ENCODE measurements at places on chromosomes 12 and 14.

DNA sequence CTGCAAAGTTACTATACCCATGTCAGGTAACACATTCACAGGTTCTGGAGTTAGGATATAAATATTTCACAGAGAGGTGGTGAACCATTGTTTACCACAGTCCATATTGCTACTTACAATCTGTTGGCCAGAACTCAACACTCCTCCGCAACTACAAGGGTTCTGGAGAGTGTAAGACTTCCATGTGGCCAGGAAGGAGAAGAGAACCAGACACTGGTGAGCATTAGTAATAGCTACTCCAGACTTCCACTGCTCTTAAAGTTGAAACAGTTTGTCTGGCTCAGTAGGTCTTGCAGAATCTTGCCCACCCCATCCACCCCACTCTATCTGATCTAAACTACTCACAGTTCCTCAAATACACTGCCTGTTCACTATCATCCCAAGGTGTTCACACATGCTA lies 369.6 kb downstream of the DUSP6 start:
- DNase-seq = no peak

GRCh38 chr12:71787580-71787979 lies 32.9 kb downstream of the RAB21 start:
- DNase-seq = no peak

DNA sequence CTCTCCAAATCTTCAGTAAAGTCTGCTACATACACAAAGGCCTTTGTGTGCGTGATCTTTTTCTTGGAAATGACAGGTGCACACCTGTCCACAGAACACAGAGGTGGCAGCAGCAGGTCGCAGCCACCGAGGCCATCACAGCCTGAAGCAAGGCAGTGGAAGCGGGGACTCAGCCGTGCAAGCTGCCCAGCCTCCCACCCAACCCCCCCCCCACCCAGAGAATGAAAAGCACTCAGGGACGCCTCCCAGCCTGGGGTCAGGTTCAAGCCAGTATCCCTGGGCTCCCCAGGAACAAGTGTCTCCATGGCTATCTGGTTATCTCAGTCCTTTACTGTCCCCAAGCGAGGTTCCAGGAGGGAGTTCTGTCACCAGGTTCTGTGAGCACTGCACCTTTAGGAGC lies 31.2 kb upstream of the TSPAN9 start:
- DNase-seq = no peak

DNA sequence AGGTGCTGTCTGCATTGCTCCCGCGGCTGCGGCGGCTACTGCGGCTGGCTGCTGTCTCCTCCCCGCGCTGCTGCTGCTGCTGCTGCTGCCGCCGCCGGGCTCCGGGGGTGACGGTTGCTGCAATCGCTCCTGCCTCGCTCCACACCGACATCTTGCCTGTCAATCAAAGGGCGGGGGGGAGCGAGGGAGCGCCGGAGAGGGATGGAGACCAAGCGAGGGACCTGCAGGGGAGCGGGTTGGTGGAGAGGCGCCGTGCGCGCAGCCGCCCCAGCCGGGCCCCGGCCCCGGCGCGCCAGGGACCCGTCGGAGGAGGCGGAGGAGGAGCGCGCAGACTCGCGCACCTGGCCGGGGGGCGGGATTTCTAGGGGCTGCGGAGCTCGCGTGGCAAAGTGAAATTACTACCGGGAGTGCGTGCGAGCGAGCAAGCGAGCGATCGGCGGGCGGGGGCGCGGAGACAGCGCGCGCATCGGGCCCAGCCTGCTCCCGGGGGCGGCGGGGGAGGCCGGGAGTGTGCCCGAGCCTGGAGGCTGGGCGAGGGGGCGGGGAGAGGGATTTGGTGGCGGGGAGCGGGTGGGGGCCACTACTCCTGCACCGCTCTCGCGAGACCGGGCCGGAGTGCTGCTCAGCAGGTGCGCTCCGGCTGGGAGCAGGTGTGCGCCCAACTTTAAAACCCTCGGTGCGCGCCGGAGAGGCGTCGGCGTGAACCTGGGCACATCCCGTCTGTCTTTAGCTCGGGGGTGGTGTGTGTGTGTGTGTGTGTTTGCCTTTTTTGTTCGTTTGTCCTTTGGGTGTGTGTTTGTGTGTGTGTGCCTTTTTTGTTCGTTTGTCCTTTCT lies at the start of gene KSR2:
TSS of gene KSR2 (minus strand) at position 165 of the 834 bp plus-strand sequence. CDS start 735 bp downstream, outside the sequence.
- peak; percentile 88 for DNase-seq

GRCh38 chr14:61225344-61225743 lies 55.8 kb downstream of the TMEM30B start:
- DNase-seq = no peak

All from NCI-H1092 (cell line).